ENCODE measurements at places on chromosomes 1 and 21. TPM values are rescaled to one million over a fixed set of nuclear protein-coding genes. Genes with fewer than 3 reads are reported as not detected.
A peak's percentile ranks its signal among the peaks of the same experiment; 100 is the strongest.

DNA sequence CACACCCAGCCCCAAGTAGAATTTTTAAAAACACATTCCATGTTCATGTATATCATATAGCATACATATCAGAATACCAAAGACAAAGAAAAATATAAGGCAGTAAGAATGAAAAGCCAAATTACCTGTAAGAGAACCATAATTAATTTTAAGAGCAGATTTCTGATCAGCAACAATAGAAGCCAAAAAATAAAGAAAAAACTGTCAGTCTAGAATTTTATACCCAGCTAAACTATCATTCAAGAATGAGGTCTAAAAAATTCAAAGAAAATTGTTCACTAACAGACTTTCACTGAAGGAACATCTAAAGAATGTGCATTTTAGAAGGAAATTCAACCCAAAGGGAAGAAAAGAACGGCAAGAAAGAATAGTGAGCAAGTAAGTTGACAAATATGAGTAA lies 10.6 kb upstream of the FUCA1 start:
- H3K27me3 ChIP-seq: no peaks in the 10 kb centered on the region
- H3K4me3 ChIP-seq: no peak overlapping the region
- H3K4me1 ChIP-seq: no peaks in the 10 kb centered on the region
- no peaks in the 10 kb centered on the region for H3K36me3 ChIP-seq
- no peak for DNase-seq

DNA sequence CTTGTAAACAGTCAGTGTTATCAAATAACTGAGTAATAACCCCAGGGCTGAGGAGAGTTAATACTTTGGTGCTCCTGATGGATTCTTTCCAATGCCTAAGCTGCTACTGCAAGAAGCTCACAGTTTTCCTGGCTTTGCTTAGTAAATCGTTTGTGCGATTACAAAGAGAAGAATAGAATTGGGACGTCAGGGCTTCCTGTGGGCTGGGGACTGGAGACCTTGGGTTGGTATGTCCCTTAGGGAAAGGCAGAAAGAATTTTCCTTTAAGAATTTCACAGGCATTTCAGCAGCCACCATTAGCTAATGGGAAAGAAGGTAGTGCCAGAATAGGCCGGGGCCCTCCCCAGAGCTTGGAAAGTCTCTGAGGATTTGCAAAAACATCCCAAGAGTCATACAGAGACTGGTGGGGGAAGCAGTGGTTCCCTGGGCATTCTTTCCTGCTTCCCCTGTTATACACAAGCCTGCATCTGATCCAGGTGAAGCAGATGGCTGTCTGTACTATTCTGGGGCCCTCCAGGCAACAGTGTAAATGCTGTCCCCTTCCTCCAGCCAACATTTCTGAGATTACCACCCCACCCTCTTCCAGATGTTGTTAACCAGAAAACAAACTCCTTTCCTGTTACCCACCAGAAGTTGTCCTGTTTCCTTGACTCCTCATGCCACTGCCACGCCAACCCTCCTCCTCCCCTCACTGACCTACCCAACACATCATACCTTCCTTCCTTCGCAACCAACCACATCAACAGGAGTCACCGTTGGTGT lies 40.2 kb downstream of the PLXNA2 start:
- H3K27ac ChIP-seq: peak overlapping the region; percentile 85
- DNase-seq: no peak
- H3K36me3 ChIP-seq: peaks cover 5% of the 10 kb centered on the region

DNA sequence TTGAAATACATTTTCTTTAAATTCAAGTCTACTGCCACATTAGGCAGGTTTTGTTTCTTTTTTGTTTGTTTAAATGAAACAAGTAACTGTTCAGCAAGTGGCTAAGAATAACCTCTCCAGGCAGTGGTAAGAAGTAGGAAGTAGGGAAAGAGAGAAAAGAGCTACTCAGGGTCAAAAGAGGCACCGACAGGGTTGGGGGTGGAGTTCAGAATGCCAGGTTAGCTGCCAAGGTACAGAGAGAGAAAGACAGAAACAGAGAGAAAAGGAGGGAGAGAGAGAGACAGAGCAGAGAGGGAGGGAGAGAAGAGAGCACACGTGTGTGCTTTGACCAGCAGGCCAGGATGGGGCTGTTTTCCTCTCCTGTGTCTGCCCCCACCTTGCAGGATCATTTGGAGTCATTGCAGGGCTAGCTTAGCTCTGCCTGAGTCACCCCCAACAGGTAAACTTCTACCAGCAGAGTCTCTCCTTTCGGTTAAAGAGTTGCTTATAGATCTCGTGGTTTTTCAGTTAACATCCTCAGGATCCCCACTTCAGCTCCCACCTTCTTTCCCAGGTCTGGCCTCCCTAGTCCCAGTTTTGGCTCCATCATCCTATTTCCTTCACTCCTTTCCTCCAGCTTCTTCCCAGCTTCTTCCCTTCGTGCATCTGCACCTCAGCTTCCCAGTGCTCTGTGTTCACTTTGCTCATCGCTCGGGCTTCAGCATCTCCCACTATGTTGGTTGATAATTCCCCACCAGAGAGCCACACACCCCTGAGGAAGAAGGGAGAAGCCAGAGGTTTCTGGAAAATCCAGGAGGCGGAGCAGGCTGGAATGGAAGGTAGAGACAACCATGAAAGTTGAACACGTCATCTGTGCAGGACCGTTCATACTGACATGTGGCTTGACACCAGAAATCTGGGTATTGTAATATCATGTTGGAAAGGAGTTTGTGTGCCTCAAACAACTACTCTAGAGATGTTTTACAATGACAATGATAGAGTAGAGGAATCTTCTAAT lies 21.8 kb upstream of the RAB4A start:
- no peaks in the 10 kb centered on the region for H3K36me3 ChIP-seq
- no peak overlapping the region for H3K4me3 ChIP-seq
- no peaks in the 10 kb centered on the region for H3K27me3 ChIP-seq
- H3K4me1 ChIP-seq: no peaks in the 10 kb centered on the region
- no peak for DNase-seq

Gene HSD3B1
- total RNA-seq: not detected

DNA sequence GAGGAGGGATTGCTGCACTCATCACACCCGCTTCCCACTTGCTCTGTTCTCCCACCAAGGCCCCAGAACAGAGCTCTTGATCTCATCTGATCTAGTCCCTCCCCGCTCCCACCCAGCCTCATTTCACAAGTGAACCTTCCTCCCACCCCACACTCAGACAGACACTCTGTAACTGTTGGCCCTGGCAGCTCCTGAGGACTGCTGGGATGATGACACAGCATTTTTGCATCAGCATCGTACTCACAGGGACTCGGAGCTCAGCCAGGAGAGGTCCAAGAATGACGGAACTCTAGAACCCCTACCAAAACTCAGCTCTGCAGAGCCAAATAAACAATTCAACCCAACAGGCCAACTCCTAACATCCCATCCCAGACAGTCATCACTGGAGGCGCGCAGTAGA lies 11.2 kb upstream of the ZNF124 start:
- no peaks in the 10 kb centered on the region for H3K36me3 ChIP-seq
- DNase-seq: no peak
- H3K27ac ChIP-seq: no peak overlapping the region
- H3K27me3 ChIP-seq: no peaks in the 10 kb centered on the region

DNA sequence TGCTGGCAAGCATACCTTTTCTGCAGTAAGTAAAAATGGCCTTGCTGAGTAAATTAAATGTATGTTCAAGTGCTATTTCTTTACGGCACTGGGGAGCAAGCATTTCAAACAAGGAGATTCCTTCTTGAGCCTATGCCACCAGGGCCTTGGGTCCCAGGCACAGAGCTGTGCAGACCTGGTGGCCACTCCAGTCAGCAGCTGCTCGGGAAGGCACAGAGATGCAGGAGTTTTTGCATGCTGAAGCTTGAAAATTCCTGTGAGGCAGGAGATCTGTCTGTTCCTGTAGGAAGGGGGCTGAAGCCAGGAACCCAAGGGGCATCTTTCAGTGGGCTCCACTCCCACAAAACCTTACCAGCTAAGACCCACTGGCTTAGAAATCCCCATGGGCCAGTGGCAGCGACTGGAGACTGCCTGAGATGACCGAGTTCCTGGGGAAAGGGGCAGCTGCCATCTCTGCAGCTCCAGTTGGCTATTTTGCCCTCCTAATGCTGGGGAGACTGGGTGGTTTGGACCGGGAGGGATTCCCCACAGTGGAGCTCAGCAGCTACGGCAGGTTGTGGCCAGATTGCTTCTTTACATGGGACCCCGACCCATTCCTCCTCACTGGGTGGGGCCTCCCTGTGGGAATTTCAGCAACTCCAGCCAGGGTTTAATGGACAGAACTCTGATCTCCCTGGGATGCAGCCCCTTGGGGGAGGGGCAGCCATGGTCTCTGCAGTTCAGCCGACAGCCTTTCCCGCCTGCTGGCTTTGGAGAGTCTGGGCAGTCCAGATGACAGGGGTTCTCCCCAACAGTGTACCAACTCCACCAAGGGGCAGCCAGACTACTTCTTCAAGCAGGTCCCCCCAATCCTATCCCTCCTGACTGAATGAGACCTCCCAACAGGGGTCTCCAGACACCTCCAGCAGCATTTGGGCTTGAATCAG lies 8.4 kb upstream of the PGBD2 start:
- no peak overlapping the region for H3K4me3 ChIP-seq
- no peak for DNase-seq
- H3K36me3 ChIP-seq: no peaks in the 10 kb centered on the region

GRCh38 chr21:39690454-39690853 lies 54.5 kb upstream of the IGSF5 start:
- no peaks in the 10 kb centered on the region for H3K27me3 ChIP-seq
- no peak overlapping the region for H3K27ac ChIP-seq
- no peaks in the 10 kb centered on the region for H3K36me3 ChIP-seq
- no peak overlapping the region for H3K4me3 ChIP-seq

Gene CD53
- total RNA-seq: 18.7 TPM

Gene C1QA
- 202 TPM for total RNA-seq

- no peak overlapping the region for H3K27ac ChIP-seq
- H3K4me1 ChIP-seq: no peaks in the 10 kb centered on the region
- H3K27me3 ChIP-seq: no peaks in the 10 kb centered on the region
- H3K36me3 ChIP-seq: peaks cover 17% of the 10 kb centered on the region
These were observed 28.3 kb downstream of the TTC3 start for GRCh38 chr21:37101384-37101783.

GRCh38 chr1:227712648-227713047 lies 22.5 kb downstream of the JMJD4 start:
- DNase-seq: no peak
- no peaks in the 10 kb centered on the region for H3K27me3 ChIP-seq
- H3K4me1 ChIP-seq: no peaks in the 10 kb centered on the region
- H3K4me3 ChIP-seq: no peak overlapping the region
- no peak overlapping the region for H3K27ac ChIP-seq

Gene S100A7
- not detected for total RNA-seq

DNA sequence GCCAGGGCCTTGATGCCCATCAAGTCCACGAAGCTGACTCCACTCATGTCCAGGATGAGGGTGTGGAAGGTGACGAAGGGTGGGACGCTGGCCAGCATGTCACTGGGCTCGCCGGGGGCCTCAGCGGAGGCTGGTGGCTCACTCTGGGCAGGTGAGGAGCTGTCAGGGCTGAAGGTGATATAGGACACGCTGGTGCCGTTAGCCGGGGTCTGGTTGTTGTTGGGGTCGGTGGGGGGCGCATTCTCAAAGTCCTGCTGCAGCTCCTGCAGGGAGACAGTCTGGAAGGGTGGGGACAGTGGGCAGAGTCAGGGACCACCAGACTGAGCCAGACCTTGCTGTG lies 21.7 kb downstream of the SLC26A9 start:
- peaks cover 7% of the 10 kb centered on the region for H3K4me1 ChIP-seq
- no peak overlapping the region for H3K4me3 ChIP-seq
- DNase-seq: no peak
- no peaks in the 10 kb centered on the region for H3K27me3 ChIP-seq
- no peak overlapping the region for H3K27ac ChIP-seq
- H3K36me3 ChIP-seq: no peaks in the 10 kb centered on the region

GRCh38 chr1:16324456-16324890 lies 27.8 kb downstream of the FBXO42 start:
- no peak overlapping the region for H3K4me3 ChIP-seq
- DNase-seq: peak; percentile 79
- H3K4me1 ChIP-seq: peaks cover 58% of the 10 kb centered on the region
- peaks cover 5% of the 10 kb centered on the region for H3K36me3 ChIP-seq
- no peak overlapping the region for H3K27ac ChIP-seq

Gene RIPK4
- total RNA-seq: 6.4 TPM

DNA sequence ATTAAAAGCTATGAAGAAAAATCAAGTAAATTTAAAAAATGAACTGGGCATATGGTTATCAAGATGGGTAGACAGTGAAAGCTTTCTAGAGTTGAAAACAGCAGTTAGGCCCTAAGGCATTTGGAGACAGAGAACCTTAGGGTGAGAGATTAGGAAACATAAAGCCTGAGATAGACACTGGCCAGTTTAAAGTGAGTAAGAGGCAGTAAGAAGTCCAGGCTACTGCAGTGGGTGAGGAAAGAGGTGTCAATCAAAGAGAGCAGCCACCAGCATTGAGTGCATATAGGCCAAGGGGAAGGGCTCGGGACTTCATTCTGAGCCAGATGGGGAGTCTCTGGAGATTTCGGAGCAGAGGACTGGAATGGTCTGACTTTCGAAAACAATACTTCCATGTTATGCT lies 1360.5 kb upstream of the ADGRL4 start:
- no peaks in the 10 kb centered on the region for H3K27me3 ChIP-seq
- H3K36me3 ChIP-seq: no peaks in the 10 kb centered on the region
- H3K4me1 ChIP-seq: no peaks in the 10 kb centered on the region
- no peak for DNase-seq

Gene CYP4A11
- total RNA-seq: not detected

GRCh38 chr1:201535046-201535918 lies 3.6 kb upstream of the NAV1 start:
- no peak overlapping the region for H3K4me3 ChIP-seq
- H3K27me3 ChIP-seq: no peaks in the 10 kb centered on the region
- peak overlapping the region; percentile 88 for H3K27ac ChIP-seq
- peak; percentile 82 for DNase-seq

DNA sequence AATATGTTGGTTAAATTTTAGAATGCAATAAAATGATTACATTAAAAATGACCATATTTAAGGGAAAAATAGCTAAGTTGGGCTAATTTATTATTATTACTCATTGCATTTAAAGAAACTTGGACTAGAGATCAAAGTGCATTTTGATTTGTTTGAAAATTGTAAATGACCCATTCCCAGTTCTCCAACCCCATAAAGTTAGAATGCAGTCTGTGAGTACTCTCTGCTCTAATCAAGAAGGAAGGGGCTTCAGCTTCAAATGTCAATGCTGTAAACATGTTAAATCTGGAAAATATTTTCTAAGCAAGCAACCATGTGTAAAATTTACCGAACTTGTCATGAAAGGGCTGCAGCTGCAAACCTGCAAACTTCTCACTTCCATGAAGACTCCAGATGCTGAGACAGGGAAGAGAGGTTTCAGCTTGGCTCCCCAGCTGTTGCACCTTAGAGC lies 232.7 kb downstream of the TTLL7 start:
- no peak overlapping the region for H3K4me3 ChIP-seq
- H3K27ac ChIP-seq: no peak overlapping the region
- no peaks in the 10 kb centered on the region for H3K27me3 ChIP-seq
- no peaks in the 10 kb centered on the region for H3K4me1 ChIP-seq
- no peaks in the 10 kb centered on the region for H3K36me3 ChIP-seq

DNA sequence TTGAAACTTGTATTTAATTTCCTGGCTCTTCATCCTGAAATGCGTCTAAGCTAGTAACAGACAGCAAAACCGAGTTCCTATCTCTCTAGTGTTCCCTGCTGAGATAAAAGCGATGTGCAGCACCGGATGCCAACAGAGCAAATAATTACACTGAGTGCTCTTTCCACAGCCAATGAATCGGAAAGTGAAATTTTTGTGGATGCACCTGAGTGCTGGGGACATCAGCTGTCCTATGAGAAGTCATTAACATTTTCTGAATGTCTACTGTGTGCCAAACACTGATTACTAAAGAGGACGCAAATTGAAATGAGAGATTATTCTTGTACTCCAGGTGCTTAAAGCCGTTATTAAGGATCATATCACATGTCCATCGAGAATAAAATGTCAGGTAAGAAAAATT lies 278.0 kb downstream of the RGS7 start:
- no peaks in the 10 kb centered on the region for H3K27me3 ChIP-seq
- no peaks in the 10 kb centered on the region for H3K4me1 ChIP-seq
- H3K36me3 ChIP-seq: no peaks in the 10 kb centered on the region

All from ascending aorta (tissue), 2 donors.